ENCODE measurements at places on chromosomes 7 and 10. TPM values are rescaled to one million over a fixed set of nuclear protein-coding genes. Genes with fewer than 3 reads are reported as not detected.

Gene ERVW-1
- total RNA-seq, result not detected

Gene ARHGEF5
- total RNA-seq, result not detected

Gene FAM13C
- not detected for total RNA-seq

Gene NCF1
- total RNA-seq, result 100 TPM

Gene CALML5
- total RNA-seq, result not detected

Gene HDAC9
- total RNA-seq, result 68.2 TPM

Gene SMKR1
- total RNA-seq, result not detected

Gene CLCN1
- total RNA-seq, result not detected

All from OCI-LY7 (cell line).